ENCODE measurements at places on chromosomes 3 and 15.

DNA sequence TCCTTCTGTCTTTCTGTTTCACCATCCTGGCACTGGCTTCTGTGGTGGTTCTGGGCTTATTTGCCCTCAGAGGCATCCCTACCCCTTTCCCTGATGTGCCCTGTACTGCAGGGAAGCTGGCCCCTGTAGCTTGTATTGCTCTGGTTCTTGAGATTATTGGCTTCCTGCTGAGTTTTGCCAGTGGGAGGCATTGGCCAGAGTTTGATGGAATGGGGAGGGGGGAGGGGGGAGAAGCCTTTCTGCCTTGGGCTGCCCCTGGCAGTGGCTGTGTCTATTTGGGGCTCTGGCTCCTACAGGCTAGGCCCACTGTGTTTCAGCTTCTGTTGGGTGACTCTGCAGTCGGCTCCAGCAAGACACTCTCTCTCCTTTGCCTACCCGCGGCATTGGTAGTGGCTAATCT, 41.6 kb upstream of the SEMA6D start:
- no peak for DNase-seq

GRCh38 chr3:132963786-132964185, 74.4 kb upstream of the TMEM108 start:
- no peak for DNase-seq

DNA sequence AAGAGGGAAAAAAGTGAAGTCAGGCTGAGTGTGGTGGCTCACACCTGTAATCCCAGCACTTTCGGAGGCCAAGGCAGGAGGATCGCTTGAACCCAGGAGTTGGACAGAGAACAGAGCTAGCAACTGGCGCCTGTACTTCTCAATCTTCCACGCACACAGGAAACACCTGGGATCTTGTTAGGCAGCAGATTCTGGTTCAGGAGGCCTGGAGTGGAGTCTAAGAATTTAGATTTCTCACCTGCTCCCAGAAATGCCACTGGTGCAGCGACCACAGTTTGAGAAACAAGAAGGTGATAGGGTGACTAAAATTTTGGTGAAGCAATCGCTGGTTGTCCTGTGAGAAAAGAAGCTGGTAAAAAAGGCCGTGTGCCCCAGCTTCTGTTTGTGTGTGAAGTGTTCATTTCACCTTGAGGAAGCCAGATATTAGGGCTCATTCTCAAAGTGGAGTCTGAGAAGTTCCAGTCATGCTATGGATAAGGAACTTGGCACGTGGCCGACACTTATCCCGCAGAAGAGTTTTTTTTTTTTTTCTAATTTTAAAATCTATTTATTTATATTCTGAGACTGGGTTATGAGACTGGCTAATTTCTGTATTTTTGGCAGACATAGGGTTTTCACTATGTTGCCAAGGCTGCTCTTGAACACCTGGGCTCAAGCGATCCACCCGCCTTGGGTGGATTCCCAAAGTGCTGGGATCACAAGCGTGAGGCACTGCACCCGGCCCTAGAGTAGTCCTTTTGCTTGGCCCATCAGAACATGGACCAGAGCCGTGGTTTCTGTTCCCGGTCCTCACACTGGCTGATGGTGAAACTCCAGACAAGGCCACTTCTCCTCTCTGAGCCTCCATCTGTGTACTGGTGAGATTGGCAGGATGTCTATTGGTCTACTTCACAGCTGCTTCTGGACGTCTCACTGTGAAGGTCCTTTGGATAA, 324.6 kb upstream of the PROK2 start:
- DNase-seq, result no peak

- no peak for DNase-seq
Observed at GRCh38 chr3:46883054-46883829, 5.7 kb downstream of the PTH1R start.

- no peak for DNase-seq
Observed at GRCh38 chr15:62624547-62625378, 417.8 kb upstream of the TPM1 start.

GRCh38 chr3:143538577-143538981, 309.7 kb downstream of the SLC9A9 start:
- DNase-seq, result no peak

DNA sequence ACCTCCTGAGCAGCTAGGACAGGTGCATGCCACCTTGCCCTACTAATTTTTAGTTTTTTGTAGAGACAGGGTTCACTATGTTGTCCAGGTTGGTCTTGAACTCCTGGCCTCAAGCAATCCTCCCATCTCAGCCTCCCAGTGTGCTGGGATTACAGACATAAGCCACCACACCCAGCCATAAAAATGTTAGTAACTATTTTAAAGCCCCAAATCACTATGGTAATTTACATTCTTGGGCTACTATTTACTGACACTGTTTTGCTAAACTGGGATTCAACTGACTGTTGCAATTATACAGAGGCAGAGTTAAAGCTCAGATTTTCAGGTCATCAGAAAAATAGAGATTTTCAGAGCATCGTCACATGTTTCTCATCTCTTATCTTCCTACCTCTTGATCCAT, 258.6 kb downstream of the FEZF2 start:
- DNase-seq, result no peak

DNA sequence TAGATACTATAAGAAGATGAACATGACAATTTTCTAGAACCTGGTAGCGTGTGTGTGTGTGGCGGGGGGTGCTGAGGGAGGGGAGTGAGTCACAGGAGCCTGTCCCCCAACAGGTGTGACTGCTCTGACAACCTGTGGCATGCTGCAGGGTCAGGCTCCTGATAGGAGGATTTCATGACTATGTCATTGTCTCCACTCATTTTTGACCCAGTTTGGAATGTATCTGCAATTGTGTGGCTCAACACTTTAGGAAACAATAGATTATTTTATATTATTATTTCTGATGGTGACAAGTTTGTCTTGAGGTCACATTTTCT, 9.3 kb upstream of the VILL start:
- DNase-seq, result no peak

GRCh38 chr3:64151342-64151871, 73.9 kb downstream of the PRICKLE2 start:
- no peak for DNase-seq

GRCh38 chr3:196996454-196997265, 28.0 kb upstream of the PIGZ start:
- DNase-seq, result no peak

- peak; percentile 12 for DNase-seq
Observed at GRCh38 chr3:40780925-40781406, 256.2 kb downstream of the ZNF621 start.

GRCh38 chr3:124345845-124346244, 353.9 kb upstream of the ROPN1 start:
- DNase-seq, result no peak

DNA sequence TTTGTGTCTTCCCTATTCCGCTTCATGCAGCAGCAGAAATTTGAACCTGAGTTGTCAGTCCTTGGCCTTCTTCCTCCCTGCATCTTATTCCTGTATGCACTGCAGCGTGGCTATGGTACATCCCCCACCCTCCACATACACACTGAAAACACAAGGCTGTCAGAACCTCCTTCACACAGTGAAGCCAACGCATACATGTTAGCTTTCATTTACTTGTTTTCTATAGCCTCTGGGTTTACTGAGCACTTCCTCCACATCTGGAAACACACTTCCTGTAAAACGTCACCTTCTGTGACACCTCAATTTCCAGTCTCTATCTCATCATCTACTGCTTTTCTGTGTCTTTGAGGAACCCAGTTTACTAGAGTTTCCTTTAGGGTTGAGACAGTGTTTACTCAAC, 47.0 kb downstream of the SUSD5 start:
- no peak for DNase-seq

DNA sequence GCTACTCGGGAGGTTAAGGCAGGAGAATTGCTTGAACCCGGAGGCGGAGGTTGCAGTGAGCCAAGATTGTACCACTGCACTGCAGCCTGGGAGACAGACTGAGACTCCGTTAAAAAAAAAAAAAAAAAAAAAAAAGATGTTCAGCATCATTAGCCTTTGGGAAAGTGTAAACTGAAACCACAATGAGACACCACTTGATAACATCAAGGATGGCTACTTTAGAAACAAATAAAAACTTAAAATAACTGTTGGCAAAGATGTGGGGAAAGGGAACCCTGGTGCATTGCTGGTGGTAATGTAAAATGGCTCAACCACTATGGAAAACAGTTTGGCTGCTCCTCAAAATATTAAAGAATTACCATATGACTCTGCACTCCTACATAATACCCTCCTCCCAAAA, 1.9 kb downstream of the LEO1 start:
- DNase-seq, result no peak

GRCh38 chr3:189790658-189791057, 159.5 kb downstream of the TP63 start:
- DNase-seq, result no peak

DNA sequence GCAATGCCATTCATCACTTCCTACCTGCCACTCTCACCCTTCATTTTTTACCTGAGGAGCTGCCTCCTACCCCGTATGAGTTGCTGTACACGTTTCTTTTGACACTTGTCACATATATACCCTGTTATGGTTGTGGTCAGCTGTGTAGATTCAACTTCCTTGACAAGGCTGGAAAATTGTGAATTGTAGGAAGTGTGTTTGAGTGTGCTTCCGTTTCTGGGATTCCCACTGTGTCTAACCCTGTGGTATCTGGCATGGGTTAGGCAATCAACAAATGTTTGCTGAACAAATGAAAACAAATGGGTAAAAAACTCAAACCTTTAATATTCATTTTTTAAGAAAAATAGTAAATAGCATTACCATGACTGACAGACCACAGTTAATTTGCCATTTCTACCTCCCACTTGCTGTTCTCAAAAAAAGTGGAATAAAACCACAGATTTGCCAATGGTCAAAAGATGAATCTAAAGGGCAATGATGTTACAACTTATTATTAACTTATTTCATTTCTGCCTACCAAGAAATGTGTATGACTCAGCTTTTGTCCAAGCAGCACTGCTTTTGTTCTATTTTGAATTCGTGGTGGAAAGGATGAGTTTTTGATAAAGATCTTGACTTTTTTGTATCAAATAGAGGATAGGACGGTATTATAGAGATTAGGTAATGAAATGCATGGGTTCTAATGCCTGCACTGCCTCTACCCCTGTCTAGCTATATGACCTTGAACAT, 404.6 kb downstream of the LPP start:
- no peak for DNase-seq

- no peak for DNase-seq
Observed at GRCh38 chr3:195105841-195106417, 165.0 kb downstream of the XXYLT1 start.

DNA sequence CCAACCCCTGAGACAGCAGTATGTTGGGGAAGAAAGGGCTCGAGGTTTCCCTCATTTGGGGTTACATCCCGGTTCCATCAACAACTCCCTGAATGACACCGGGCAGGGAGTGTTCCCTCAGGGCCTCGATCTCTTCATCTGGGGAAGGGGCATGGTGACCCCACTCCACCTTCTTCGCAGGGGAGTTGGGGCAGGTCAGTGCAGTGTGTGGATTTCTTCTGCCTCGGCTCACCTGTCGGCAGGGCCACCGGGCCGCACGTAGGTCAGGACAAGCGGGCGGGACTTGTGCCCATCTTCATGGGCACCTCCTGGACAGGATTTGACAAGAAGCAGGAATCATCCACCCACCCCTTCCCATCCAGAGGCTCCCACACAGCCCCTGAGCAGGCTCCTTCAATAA, 17.4 kb downstream of the GRIP2 start:
- no peak for DNase-seq

DNA sequence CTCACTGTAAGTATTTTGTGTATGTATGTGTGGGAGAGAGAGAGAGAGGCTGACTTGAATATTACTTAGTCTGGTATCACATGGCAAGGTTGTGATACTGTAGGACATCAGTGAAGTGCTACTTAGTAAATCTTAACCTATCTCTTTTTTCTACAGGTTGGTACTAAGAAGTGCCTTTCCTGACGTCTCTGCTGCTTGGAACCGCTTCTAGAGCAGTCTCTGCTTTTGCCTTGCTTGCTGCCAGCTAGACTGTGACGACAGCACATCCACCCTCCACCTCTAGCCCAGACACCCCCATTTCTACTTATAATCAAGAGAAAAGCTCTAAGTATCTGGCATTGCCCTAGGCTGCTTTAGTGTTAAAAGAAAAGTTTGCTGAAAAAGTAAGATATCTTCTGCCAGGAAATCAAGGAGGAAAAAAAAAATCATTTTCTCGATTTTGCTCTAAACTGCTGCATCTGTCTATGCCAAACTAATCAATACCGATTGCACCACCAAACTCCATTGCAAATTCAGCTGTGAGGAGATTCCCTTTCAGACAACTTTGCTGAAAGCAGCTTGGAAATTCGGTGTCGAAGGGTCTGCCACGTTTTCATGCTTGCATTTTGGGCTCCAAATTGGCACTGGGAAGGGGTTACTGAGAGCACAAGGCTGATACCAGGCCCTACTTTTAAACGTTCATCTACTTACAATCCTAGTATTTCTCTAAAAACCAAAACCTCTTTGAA, 30.7 kb downstream of the MBNL1 start:
- no peak for DNase-seq

DNA sequence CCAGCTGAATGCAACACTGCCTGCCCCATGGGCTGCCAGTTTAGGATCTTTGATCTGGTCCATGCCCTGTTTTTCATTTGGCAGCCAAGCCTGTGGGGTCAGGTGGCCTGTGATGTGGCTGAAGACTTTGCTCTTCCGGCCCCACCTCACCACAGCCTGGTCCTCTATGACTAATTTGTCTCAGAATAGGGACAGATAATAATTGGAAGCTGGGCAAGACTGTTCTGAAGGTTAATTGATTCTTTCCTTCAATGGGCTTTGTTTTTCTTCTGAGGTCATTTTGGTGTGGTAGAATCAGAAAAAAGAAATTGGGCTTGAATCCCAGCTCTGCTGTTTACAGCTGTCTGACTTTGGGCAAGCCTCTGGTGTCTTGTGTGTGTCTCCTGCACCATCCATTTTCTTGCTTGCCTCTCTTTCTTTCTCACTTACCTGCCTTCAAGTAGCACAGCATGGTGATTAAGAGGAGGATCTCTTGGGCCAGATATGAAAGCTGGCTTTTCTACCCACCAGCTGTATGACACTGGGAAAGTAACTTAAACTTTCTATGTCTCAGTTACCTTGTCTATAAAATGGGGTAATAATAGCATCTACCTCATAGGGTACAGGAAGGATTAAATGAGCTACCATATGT, 24.2 kb downstream of the ABHD2 start:
- DNase-seq, result peak; percentile 74

DNA sequence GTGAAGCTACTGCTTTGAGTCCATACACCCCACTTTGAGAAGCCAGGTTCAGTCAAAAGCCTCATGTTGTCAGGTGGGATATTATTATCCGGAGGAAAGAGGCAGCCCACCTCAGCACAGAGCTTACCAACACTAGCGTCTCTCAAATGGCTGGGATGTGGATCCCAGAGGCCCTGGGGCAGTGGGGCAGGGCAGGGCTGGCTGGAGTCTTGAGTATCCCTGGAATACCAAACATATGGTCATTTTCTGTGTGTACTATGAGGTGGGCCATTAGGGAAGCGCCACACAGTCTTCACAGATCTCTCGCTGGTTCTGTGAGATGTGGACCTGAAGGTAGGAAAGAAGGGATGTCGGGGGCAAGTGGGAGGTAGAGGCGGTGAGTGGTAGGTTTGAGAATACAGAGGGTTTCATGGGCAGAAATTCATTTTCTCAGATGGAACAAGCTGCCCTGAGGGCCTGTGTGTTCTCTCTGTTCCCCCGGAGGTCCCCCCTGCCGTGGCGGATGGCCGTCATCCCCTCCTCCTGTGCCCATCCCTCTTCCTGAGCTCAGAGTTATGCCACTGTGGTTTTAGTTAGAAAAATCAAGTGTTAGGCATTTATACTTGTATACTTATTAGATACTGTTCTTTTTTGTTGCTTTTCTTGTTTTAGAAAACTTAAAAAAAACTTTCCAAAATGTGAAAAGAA, 66.4 kb downstream of the USP13 start:
- no peak for DNase-seq

- no peak for DNase-seq
Observed at GRCh38 chr15:58407778-58408177, 24.0 kb upstream of the LIPC start.

GRCh38 chr3:15327941-15328340, 4.4 kb downstream of the SH3BP5 start:
- DNase-seq, result peak; percentile 84
